ENCODE measurements at places on chromosomes 5 and 9.
A peak's percentile ranks its signal among the peaks of the same experiment; 100 is the strongest.

DNA sequence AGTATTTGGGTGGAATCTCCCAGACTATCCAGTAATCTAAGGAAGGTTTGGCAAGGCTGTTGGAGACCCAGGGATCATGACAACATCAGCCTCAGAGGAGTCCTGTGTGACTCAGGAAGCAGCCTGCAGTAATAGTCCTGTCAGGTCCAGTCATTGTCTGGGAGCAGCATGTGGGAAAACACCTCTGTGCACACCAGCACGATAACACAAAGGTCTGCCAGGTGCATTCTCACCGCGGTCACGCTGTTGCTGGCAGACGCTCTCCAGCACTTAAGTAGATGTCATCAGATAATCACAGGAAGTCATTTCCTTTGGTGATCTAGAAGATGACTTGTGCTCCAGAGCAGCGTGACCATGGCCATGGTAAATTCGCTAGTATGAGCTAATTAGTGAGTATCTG lies 99.2 kb upstream of the IQGAP2 start:
- DNase-seq: peak; percentile 4

DNA sequence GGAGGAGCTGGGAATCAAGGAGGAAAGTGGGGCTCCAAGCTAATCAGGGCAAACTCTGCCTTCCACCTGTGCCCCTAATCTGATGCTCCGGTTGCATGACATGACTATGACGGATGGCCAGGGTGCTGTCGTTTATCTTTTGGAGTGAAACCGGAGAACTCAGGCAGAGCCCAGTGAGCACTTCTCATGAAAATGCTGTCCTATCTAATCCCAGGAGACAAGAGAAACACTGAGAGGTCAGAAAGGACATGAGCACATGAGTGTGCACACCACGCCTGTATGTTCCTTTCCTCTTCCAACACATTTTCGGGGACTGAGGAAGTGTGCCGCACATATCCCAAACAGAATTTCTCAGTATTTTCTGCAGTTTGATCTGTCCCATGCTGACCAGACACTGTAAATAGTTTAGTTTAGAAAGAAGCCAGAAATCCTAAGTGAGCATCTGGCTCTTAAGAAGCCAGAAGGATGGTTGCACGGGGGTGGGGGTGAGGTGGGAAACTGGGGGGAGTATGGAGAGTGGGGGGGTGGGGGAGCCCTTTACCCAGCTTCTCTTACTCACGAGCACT lies 217.1 kb downstream of the TSSK1B start:
- DNase-seq: no peak

GRCh38 chr5:152246401-152246800 lies 158.7 kb downstream of the NMUR2 start:
- no peak for DNase-seq

DNA sequence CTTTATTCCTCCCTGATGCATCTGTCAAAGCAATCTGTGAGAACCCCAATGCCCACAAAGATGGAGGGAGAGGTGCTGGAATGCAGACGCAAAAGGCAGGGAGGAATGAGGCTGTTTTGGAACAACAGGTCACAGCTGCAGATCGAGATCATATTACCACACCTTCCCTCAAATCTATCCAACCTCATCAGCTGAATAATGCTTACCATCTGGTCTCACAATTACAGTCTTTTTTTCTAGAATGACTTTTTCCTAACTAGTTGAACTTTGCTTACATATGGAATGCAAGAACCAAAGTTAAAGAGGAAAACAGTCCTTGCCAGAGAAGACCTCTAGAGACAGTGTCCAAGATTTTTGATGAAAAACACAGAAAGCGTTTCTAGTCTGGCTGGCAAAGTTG lies 158.1 kb downstream of the LPAR1 start:
- no peak for DNase-seq

DNA sequence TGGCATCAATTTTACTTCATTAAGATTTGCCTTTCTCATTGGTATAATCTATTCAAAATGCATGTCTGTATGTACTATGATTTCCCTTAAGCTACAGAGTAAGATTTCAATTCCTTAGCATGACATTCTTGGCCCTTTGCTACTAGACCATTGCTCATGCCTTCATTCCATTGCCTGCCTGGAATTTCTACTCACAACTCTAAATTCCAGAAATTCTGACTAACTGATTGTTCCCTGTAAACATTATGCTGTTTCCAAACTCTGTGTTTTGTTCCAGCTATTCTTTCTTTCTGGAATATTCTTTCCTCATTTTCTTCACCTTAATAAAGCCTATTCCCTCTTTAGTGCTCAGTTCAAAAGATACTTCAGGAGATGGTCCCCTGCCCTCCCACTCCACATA lies 568.8 kb upstream of the SEMA6A start:
- DNase-seq: no peak

DNA sequence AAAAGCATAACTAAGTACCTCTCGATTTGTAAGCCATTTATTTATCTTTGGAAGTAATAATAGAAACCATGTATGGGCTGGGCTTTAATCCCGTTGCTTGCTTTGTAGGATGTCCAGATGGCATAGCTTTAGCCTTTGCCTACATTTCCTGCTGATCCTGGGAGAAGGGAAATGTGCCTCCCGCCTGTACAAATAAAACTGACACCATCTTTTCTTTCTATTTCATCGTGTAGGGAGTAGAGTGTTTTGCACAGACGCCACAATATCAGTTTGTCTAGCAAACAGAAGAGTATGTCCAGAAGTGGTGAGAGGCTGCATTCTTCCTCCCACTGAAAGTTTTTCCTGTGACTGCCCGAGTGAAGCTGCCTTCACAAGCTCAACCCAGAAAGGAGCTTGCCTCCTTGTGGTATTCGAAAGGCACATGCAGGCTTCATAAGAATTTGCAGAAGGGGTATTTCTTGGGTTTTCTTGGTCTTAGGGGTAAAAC lies 24.7 kb upstream of the TJP2 start:
- DNase-seq: no peak

DNA sequence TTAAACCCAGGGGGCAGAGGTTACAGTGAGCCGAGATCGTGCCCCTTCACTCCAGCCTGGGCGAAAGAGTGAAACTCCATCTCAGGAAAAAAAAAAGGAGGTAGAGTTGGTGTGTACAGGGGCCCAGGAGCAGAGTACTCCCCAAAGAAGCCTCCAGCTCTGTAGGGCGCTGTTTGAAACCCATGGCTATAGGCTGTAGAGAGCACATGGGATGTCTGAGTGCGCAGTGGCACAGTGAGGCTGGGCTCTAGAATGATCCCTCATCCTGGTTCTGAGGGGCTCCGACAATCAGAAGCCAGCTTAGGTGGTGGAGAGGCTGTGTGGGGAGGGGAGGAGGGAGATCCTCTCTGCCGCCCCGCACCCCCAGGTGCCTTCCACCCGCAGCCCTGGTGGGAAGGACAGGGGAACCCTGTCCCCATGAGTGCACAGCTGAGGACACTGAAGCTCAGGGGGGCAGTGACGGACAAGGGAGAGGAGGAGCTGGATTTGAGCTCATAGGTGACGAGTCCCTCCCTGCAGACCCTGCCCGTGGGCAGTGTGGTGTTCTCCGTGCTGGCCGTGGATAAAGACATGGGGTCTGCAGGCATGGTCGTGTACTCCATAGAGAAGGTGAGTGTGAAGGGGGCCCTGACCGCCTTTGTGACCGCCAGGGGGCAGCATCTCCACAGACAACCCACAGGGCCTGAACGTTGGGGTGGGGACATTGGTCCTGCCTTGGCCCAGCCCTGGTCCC lies 24.6 kb downstream of the CDHR2 start:
- peak; percentile 51 for DNase-seq

GRCh38 chr9:134611046-134611445 lies 30.6 kb upstream of the COL5A1 start:
- DNase-seq: no peak

- no peak for DNase-seq
These were observed 21.5 kb downstream of the SARDH start for GRCh38 chr9:133716564-133717112.

DNA sequence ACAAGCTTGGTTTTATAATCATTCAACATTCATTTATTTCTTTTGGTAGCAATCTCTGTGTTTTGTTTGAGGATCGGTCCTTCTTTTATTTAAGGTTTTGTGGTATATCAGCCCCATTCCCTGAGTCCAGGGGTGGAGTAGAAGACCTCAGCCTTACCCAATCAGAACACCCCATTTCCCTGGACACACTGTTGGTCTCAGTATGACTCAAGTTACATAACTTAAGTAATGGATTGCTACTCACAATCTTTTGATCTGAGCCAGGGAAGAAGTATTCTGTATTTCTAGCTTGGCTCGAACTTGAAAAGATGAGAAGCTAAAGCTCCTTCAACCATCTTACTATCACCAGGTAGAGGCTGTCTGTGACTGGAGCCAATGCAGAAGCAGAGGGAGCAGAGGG lies 175.2 kb upstream of the HAPLN1 start:
- no peak for DNase-seq

GRCh38 chr5:112386766-112387165 lies 32.3 kb downstream of the EPB41L4A start:
- DNase-seq: no peak

- DNase-seq: no peak
These were observed 32.1 kb upstream of the TCF7 start for GRCh38 chr5:134082264-134082992.

DNA sequence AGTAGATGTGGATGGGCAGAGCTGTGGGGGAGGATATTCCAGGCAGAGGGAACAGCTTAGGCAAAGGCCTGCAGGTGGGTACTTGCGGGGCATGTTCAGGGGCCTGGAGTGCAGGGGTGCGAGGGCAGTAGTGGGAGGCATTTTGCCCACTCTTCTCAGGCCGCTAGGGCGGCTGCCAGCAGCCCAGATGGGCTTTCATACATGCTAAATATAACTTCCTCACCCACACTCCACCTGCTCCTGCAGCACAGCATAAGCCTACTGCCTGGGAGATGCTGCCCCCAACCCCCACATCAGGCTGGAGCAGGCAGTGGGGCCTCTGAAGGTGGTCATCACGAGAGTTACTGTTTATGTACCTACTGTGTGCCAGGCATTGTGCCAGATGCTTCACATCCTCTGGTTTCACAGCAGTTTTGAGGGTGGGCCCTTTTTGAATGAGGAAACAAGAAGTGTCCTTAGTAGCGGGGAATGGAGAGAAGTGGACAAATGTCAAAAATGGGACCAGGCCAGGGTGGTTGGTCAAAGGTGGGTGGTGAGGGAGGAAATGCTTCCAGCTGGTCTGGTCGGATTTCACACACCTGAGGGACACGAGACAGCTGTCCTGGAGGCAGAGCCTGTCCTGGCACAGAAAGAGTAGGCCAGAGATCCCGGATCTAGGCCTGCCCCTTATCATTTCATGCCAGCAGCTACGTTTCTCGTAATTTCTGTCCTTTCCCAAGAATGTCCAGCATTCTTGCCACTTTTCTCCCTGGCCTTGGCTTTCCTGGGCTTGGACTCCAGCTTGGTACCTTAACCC lies 12.1 kb downstream of the RGS14 start:
- no peak for DNase-seq

DNA sequence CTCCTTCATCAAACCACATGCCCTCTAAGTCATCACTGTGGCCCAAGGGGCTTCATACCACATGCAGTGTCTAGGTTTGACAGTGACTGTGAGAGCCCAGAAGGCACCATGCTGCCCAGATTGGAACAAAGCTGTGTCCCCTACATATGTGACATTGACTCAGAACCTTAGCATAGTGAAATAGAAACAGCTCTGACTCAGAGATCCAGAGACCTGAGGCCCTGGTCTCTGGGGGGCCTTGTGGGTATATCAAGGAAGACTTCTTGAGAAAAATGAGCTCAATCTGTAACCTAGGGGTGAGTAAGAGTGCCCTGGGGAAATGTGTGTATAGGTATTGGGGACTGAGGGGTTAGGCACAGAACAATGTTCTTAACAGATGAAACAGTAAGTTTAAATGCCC lies 7.1 kb upstream of the ENTREP1 start:
- no peak for DNase-seq

DNA sequence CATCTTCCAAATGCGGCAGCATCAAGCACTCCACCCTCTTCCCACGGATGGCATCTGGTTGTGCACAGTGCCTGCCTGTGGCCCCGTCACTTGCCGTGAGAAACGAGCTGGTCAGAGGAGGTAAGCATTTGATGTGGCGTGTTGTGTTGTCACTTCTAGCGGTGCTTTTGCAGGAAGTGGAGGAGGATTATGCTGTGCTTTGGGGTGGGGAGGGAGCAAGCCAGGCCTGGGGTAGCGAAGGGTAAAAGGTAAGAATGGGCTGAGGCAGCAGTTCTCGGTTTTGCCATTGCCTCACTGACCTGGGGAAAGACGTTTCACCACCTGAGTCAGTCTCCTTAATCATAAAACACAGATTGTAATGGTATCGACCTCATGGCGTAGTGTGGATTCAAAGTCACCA lies 2.3 kb upstream of the POMT1 start:
- DNase-seq: peak; percentile 18

- no peak for DNase-seq
These were observed 69.3 kb downstream of the HSD17B3 start for GRCh38 chr9:96232539-96233241.

DNA sequence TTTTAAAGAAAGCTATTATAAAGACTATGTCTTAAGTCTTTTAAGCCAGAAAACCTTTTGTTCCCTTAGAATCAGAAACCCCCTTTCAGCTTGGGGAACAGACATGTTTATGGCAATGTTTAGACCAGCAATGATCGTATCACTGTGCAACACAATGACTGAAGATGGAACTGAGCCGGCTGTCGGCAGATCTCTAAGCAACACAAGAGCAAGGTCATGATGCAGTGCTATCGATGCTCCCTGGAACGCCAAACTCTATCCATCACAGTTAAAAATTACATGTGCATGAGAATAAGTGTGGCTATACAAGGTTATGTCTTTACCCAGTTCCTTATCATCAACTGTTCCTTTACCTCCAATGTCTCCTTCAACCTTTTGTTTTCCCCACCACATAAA lies 1.8 kb upstream of the RNF44 start:
- no peak for DNase-seq

DNA sequence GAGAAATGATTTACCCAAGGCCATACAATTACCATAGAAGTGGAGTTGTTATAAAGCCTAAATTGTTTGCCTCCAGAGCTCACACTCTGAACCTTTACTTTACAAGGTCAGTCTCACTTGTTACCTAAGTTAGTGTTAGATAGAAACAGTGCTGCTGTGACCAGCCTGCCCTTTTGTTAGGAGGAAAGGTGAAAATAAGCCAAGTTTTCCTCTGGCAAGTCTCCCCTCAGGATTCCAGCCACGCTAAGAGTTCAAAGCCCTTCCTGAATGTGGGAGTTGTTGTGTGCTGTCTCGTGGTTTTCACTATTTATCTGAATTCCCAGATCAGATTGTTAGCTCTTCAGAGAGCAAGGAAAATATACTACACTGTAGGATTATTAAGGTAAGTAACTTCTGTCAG lies 260.0 kb downstream of the SGCD start:
- DNase-seq: no peak

DNA sequence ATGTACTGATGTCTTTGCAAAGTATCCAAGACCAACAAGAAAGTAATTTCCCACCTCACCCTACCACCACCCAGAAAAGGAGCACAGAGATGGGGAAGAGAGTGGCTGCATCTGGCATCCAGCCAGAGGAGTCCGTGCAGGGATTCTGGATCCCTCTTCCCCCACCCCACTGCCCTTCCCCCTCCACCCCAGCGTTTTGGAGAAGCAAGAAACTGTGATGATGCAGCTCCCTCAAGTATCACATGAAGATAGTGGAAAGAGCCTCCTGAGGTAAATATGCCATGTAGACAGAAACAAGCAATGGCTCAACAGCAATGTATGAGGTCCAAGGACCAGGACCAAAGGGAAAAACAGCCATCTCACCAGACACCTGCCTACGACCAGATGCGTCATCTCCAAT lies 153.8 kb downstream of the DEPDC1B start:
- DNase-seq: no peak

All from stimulated activated CD8-positive, alpha-beta memory T cell treated with anti-CD3 and anti-CD28 coated beads, Interleukin-7, amount 100 ng/mL, for 1 hour (primary cell).